ENCODE measurements at places on chromosomes 7 and 10.

- DNase-seq: peak; percentile 79
Measured at GRCh38 chr10:28302012-28302637, 739 bp downstream of the MPP7 start.

- peak; percentile 40 for DNase-seq
Measured at GRCh38 chr10:79050896-79051555, 17.7 kb upstream of the ZMIZ1 start.

DNA sequence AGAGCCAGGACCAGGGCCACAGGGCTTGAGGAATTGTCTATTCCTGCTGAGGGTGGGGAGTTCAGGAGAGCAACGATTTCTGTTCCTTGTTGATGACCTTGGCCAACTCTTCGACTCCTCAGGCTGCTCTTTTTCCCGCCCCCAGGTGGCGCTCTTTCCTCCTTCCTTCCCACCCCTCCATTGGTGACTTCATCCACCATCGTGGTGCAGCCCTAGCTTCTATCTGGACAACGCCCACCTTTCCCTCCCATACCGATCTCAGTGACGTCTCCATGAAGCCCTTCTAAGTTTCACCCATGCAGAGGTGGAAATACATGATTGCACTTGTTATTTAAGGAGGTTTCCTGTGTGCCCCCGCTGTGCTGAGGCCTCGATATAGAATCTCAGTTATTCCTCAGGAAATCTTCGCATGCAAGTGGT, 22.1 kb upstream of the CARD11 start:
- DNase-seq: no peak

DNA sequence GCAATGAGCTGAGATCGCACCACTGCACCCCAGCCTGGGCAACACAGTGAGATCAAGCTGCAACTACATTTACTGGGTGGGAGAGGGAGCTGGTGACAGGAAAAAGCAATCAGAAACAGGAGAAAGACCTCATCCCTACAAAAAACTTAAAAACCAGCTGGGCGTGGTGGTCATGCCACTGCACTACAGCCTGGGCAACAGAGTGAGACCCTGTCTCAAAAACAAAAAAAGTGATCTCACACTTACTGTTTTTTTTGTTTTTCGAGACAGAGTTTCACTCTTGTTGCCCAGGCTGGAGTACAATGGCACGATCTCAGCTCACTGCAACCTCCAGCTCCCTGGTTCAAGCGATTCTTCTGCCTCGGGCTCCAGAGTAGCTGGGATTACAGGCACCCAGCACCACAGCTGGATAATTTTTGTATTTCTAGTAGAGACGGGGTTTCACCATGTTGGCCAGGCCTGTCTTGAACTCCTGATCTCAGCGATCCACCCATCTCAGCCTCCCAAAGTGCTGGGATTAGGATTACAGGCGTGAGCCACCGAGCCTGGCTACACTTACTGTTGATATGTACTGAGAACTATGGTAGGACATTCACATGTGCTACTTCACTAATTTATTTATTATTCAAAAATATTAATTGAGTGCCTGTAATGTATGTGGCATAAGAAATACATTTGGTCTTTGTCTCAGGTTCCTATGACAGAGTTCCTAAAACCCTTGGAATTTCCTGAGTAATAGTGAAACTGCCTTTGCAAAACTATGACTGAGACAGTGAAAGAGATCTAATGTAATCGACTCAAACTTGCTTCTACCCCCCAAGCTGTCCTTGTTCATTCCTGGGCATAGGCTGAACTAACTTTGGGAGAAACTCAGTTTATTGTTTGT, 27.7 kb upstream of the NRBF2 start:
- no peak for DNase-seq

GRCh38 chr7:69932034-69932628, 333.9 kb downstream of the AUTS2 start:
- no peak for DNase-seq

GRCh38 chr10:131998050-131998844, 16.5 kb upstream of the BNIP3 start:
- DNase-seq: no peak

DNA sequence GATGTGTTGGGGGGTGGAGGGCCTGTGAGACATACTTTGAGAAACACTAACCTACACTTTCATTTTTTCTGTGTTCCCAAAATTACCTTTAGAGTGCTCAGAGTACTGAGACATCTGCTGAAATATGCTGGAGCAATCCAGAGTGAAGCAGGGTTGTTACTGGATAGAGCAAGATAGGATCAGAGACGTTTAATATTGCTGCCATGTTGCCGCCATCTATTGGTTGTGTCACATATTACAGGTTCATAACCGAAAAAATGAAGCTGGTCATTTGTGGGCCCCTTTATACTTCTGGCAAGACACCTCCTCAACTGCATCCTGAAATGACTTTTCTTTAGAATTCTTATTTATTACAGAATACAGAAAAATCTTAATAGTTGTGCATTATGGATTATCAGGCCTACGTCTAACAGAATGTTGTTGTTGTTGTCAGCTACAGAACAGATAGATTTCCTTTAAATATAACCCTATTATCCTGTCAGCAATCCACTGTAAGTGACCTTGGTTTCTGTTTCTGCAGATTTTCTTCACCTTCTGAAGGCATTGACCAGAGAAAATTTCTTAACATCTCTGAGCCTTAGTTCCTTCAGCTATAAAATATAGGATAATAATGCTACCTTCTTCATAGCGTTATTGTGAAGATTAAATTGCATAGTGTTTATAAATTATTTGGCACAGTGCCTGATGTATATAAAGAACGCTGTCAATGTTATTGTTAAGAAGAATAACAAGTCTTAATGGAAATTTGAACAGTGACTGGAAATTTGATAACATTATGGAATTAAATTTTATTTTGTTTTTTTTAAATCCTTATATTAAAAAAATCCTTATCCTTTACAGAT, 16.2 kb upstream of the DLD start:
- DNase-seq: no peak

- no peak for DNase-seq
Measured at GRCh38 chr7:84674236-84674913, 479.8 kb upstream of the SEMA3A start.

DNA sequence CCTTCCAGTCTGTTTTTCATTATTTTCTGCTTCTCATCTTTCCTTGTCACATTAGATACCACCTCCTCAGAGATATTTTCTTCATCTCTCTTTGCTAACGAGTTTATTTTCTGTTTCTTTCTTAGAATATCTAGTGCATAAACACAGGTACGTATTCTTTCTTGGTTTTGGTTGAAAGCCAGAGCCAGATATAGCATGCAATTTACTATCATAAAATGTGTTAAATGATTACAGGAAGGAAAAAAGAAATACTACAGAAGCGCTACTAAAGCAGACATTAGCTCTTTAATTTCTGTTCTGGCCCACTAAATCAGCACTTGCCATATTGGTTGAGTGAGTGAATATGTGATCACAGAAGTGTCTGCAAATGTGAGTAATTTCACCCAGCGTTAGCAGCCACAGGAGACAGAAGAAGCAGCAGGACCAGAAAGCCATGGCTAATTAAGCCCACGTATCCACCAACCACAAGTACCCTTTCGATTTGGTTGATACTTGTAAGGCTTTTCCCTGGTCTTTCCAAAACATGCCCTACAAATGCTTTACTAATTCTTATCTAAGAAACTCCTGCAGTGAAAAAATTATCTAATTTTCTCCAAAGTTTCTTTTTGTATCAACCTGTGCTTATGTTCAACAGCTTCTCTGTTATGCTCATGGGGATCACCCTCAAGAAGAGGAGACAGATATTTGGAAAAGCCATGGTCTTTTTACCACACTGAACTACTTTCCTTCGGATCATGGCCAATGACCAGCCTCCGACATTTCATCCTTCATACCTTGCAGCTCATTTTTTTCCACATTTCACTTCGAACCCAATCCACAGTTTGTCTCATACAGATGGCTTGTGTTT, 23.1 kb upstream of the MACC1 start:
- DNase-seq: no peak

GRCh38 chr7:92988051-92988450, 129.7 kb downstream of the SAMD9 start:
- DNase-seq: no peak

DNA sequence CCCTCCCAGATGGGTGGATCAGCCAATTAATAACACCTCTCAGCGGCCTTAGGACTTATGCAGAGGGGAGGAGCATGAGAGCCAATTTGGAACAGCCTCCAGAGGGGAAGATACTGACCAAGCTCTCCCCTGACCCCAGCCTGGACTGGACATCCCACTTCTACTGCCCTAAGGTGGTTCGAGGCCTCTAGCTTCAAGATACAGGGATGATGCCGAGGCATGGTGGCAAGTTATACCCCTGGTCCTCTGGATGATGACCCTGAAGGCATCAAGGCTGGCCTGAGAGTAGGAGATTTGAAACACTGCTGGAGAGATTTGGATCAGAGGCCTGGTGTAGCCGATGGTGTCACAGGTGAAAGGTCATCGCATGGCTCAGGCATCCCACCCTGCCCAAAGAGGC, 3.2 kb downstream of the CDH23 start:
- peak; percentile 40 for DNase-seq

GRCh38 chr7:137940656-137941518, 61.0 kb downstream of the CREB3L2 start:
- DNase-seq: no peak

DNA sequence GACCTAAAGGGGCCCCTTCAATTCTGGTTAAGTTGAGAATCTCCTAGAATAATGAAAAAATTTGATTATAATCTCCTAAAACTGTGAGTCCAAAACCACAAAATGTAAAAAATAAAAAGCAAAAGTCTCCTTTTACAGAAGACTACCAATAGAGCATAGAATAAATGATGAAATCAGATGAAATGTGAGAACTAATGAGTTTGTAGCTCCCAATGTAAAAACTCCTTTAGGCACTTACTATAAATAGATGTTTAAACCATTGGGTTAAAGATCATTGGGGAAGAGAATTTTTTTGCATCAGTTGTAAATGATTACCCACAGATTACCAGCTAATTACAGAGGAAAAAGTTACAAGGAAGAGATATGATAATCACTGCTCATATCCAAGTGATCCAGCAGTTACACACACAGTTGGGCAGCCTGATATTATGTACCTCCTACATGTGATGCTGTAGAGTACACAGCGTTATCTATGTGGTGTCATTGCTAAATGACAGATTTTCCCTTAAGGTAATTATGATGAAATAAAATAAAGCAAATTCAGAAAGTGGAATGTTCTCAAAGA, 282.7 kb upstream of the SEMA3D start:
- DNase-seq: no peak

DNA sequence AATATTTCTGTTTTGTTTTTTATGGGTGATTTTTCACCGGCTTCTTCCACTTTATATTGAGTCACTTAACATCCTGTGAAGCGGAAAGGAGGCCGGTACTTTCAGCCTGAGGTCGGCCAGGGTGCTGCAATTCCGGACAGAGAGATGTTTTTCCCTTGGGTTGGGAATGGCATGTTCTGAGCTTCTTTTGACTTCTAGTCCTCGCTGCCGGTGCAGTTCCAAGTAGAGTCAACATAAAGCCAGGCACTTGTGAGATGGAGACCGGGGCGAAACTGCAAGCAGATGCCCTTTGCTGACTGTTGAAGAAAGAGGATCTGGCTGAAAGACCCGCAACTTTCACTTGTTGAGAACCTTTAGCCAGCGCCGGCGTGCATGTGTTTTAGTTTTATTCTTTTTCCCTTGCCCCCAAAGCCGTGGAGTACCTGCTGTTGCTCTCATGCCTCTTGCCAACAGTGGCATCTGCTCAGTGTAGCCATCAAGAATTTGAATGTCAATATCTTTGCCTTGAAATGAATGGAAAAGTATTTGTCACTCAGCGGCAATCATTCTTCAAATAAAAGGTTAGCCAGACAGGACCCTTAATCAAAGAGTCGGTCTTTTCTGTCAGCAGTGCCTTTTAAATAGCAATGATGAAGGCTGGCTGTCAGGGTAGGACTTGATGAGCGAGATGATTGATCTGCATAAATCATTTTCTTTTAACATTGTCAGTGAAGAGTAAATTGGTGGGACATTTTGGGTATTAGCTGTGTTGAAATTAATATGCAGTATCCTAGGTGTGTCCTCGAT, 351.2 kb downstream of the LRMDA start:
- no peak for DNase-seq

DNA sequence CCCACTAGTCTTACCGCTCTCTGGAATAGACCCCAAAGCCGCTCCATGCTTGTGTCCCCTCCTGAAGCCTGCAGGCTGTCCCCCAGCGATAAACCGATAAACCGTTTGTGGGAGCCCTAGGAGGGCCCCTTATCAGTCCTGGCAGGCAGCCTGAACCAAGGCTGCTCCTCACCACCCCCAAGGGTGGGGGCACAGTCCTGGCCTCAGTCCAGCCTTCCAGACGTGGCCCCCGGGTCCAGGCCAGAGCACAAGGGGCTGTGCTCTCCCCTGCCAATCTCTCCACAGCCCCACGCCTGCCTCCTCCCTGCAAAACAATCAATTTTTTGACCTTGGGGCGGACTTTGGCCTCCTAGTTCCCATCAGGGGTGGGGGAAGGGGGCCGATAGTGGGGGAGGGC, at the start of gene TFR2:
TSS of gene TFR2 (minus strand) at position 90 of the 397 bp plus-strand sequence. CDS start at position 47, 43 bp downstream.
- DNase-seq: no peak

GRCh38 chr7:151923097-151923876, 33.0 kb upstream of the GALNTL5 start:
- DNase-seq: no peak

GRCh38 chr7:37018954-37019353, 294.7 kb upstream of the AOAH start:
- DNase-seq: no peak

- DNase-seq: no peak
Measured at GRCh38 chr7:31776616-31777015, 89.6 kb downstream of the PPP1R17 start.

- DNase-seq: no peak
Measured at GRCh38 chr10:114879541-114880158, 58.1 kb downstream of the FHIP2A start.

- DNase-seq: no peak
Measured at GRCh38 chr7:31327071-31327470, 13.5 kb downstream of the NEUROD6 start.

- DNase-seq: no peak
Measured at GRCh38 chr10:2744547-2745200, 322.7 kb upstream of the PFKP start.

GRCh38 chr10:62696798-62697197, 107.7 kb upstream of the ADO start:
- DNase-seq: no peak

GRCh38 chr10:99621454-99622251, 1.4 kb upstream of the SLC25A28 start:
- no peak for DNase-seq

- no peak for DNase-seq
Measured at GRCh38 chr10:20059084-20059835, 243.0 kb downstream of the PLXDC2 start.

GRCh38 chr10:92593619-92594588, 974 bp downstream of the KIF11 start:
- no peak for DNase-seq

DNA sequence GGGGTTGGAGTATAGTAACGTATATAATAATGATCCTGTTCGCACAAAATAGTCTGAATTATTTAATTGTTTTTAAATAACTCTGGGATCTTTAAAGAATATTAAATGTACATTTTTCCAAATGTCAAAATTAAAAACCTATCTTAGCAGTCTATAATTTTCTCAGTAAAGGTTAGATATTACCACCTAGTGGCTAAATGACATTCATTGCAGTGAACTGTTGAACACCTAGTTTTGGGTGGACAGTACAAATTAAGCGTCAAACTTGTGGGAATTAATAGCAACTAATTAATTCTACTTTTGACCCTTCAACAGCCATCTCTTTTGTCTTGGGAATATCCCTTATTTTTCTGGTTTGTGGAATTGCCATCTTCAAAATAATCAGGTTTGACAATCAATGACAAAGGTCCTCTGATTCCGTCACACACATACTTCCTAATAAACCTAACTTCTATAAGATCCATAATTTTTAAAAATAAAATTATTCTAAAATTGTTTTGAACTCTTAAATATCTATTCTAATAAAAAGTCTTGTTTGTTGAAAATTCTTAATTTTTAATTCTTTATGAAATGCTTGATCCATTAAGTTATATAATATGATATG, 165.7 kb downstream of the SEMA3D start:
- no peak for DNase-seq
